ENCODE measurements at places on chromosomes 6 and 20.

- peak; percentile 61 for DNase-seq
These were observed 33.6 kb downstream of the APCDD1L start for GRCh38 chr20:58481481-58482021.

GRCh38 chr20:37669773-37670236, 24.0 kb upstream of the CTNNBL1 start:
- DNase-seq = no peak

DNA sequence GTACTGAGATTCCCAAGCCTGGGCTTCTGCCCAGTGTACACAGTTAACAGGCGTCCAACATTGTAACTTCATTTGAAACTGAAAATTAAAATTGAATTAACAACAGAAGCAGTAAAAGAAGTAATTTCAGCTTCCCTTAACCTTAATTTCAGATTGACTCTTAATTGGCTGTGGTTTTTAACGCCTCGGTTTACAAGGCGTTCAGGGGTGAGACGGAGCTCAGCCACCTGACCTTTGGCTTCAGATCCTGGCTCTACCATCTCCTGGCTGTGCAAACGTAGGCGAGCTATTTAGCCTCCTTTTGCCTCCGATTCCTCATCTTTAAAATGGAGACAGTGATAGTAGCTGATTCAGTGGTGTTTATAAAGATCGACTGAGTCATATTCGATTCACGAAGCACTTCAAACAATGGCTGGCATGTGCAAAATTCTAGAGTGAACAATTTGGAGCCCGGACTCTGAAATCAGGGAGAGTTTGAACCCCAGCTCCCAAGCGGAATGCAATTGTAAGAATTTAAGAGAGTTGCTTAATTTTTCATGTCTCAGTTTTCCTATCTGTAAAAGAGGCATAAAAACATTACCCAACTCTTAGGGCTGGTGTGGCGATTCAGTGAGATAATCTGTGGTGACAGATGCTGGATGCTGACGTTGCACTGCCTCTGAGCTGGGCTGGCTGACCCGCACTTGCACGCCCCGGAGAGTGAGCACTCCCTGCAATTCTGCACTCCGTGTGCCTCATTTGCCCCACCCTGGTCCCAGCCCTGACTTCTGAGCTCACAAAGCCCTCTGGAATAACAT, 23.5 kb upstream of the OCSTAMP start:
- no peak for DNase-seq

DNA sequence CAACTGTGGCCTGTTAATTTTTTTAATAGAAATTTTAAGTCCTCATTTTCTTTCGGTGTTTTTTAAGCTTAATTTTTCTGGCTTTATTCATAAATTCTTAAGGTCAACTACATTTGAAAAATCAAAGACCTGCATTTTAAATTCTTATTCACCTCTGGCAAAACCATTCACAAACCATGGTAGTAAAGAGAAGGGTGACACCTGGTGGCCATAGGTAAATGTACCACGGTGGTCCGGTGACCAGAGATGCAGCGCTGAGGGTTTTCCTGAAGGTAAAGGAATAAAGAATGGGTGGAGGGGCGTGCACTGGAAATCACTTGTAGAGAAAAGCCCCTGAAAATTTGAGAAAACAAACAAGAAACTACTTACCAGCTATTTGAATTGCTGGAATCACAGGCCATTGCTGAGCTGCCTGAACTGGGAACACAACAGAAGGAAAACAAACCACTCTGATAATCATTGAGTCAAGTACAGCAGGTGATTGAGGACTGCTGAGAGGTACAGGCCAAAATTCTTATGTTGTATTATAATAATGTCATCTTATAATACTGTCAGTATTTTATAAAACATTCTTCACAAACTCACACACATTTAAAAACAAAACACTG, 10.1 kb downstream of the HFE start:
- DNase-seq = peak; percentile 71

GRCh38 chr6:136330634-136331033, 41.0 kb upstream of the BCLAF1 start:
- no peak for DNase-seq

DNA sequence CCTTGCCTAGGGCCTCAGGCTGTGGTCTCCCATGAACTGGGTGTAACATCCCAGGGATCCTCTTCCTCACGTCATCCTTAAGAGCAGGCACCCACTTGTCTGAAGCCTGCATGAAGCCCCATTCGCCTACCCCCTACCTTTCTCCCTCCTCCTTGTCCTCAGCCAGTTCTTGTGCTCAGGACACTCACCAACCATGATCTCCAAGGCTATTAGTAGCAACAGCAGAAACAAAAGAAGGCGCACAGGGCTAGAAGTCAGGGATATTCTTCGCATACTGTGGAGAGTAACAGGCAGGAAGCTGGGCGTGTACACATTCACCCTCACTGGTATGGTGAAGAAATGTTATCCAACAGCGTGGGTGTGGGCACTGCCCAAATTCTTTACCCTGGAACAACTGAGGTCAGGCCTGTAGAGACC, 7.3 kb downstream of the RAET1E start:
- no peak for DNase-seq

DNA sequence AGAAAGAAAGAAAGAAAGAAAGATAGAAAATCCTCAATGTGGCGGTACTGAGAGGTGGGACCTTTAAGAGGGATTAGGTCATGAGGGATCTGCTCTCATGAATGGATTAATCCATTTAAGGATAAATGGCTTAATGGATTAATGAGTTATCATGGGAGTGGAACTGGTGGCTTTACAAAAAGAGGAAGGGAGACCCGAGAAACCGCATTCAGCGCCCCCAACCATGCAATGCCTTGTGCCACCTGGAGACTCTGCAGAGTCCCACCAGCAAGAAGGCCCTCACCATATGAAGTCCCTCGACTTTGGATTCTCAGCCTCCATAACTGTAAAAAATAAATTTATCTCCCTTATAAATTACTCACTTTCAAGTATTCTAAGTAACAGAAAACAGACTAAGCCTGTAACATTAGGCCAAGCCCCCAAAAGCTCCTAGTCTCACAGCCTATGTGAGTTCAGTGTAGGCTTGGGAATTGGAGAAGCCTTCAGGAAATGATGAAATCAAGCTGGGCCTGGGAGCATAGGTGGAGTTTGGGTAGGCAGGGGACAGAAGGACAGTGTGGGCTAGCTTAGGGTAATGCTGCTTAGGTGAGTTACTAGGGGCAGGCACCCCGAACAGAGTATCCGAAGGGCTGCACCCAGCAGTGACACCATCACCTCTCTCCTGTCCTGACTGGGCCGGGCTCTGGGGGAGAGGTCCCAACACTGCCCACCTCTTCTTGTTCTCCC, 36.2 kb upstream of the RNF24 start:
- DNase-seq = peak; percentile 19

DNA sequence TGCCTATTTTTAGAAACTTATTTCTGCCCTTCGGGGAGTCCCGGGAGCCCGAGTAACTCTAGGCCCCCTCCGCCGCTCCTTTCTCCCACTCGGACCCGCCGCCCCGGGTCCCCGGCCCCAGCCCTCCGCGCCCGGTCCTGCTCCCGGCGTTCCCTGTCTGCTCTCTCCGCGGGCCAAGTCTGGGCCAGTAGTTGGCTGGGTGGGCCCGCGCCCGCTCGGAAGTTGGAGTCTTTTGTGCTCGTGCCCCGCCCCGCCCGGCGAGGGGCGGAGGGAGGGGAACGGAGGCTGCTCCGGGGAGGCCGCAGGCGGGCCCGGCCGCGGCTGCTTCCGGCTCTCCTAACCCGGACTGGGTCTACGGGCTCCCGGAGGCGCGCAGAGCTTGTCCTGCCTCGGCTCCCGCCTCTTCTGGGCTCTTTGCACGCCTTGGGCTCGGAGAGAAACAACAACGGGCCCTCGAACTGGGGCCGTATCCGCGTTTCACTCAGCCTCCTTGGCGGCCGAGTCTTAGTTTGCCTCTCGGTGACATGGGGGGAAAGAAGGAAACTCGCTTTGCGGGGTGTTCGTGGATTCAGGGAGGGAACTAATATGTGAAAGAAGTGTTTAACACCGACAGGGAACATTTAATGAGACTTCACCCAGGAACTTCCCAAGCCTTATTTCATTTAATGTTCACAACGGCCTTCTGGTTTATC, 657 bp downstream of the RALY start:
- peak; percentile 85 for DNase-seq

- no peak for DNase-seq
These were observed 35.7 kb downstream of the RRBP1 start for GRCh38 chr20:17646209-17646960.

GRCh38 chr6:134764741-134765140, 185.2 kb downstream of the ALDH8A1 start:
- no peak for DNase-seq

DNA sequence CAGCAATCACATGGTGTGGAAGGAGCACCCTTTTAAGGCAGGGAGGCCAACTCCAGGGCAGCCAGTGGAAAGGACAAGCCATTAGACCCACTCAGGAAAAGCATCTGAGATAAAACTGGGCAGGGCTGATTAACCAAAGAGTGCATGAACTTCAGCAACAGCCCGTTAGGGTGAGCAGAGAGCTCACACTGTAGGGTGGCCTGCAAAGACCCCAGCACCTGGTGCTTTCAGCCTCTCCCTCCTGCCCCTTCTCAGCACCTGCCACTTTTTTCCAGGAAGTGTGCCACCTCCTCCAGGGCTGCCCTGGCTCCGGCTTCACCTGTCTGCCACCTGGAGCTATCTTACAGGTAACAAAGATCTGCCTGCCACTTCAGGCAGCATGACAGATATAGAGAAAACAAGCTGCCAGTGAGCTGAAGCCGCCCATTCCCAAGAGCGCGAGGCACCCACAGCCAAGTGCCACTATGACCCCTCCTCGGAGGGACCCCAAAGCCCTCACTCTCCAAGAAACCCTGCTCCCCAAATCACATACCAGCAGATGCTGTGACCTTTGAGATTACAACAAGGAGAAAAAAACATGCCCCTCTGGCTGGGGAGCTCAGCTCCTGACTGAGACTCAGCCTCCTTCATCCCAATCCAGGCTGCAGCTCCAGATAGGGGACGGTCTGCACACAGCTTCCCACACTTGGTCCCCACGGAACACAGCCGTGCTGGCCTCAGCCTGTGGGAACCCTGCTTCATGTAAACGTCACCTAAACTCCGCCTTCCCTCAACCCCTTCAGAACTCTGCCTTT, 71.2 kb downstream of the ABHD12 start:
- peak; percentile 24 for DNase-seq

DNA sequence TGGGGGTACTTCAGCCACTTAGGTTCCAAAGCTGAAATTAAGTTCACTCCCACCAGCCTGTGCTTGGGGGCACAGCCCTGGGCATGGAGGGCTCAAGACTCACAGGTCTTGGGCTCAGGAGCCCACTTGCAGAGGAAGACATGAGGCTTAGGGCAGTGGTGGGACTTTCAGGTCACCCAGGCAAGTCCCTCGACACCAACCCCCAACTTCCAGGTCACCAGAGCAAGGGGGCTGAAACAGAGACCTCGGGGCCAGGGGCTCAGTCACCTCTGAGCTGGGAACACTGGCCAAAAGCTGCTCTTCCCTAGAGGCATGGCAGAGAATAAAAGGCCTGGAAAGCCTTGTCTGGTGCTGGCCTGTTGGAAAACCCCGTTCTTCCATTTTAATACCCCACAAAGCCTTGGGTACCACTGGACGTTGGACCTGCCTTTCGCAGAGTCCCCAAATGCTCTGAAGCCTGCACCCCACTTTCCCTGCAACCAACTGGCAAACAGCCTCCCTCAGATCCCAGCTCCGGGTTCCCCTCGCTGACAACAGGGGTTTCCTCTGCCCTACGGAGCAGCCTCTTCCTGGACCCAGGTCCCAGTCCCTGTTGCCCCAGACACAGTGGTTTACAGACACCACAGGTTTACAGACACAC, 160.9 kb upstream of the PMEPA1 start:
- DNase-seq = no peak

GRCh38 chr20:59253779-59254319, 46.6 kb upstream of the EDN3 start:
- DNase-seq = no peak

GRCh38 chr20:14441201-14441600, 103.8 kb upstream of the FLRT3 start:
- no peak for DNase-seq

DNA sequence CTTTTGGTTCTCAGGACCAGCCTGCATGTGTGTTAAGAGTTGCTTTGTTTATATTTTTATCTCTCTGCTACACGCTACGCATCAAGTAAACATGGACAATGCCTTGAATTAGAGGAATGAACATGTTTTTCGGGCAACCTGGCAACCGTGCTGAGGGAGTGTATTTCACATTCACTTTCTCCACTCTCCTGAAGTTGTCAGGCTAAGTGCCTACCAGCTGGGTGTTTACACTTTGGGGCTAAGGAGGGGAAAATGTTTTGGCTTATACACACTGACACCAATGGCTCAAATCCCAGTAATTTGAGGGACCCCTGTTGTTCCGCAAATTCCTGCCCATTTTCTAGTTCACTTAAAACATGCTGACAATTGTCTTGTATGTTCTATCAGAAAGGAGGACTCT, 141.5 kb upstream of the PDE7B start:
- DNase-seq = no peak

GRCh38 chr6:33606642-33607041, 14.5 kb upstream of the ITPR3 start:
- no peak for DNase-seq

- DNase-seq = peak; percentile 79
These were observed 2.7 kb upstream of the EEF1A1 start for GRCh38 chr6:73523434-73524123.

DNA sequence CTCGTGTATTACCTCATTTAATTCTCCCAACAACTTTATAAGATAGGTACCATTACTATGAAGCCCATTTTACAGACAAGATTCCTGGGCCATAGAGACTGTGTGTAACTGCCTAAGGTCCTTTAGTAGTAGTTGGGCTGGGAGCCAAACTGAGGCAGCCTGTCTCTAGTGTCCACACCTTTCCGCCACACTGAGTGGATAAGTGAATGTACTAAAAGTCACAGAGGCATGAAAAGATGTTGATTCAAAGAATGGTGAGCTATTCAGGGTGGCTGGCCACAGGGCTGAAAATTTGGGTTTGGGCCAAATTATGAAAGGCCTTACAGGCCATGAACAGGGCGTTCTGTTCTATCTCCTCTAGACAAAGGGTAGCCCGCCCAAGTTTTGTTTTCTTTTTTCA, 11.0 kb downstream of the CD24 start:
- no peak for DNase-seq

- no peak for DNase-seq
These were observed 66.0 kb downstream of the GPR6 start for GRCh38 chr6:110044096-110044495.

GRCh38 chr6:93787841-93788240, 368.5 kb upstream of the EPHA7 start:
- DNase-seq = no peak

- DNase-seq = no peak
These were observed 664 bp upstream of the TPBG start for GRCh38 chr6:82362878-82363427.

DNA sequence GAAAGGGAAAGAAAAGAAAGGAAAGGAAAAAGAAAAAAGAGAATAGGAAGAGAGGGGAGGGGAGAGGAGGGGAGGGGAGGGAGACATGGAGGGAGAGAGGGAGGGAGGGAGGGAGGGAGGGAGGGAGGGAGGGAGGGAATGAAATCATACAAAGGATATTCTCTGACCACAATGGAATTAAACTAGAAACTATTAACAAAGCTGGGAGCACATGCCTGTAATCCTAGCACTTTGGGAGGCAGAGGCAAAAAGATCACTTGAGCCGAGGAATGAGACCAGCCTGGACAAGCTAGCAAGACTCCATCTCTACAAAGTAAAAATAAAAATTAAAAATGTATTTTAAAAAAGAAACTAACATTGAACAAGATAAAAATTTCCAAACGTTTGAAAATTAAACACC, 62.8 kb downstream of the ILRUN start:
- no peak for DNase-seq

- DNase-seq = no peak
These were observed 290.3 kb downstream of the UBE3D start for GRCh38 chr6:82775361-82775760.

- DNase-seq = no peak
These were observed 561.8 kb upstream of the RNF217 start for GRCh38 chr6:124400261-124400999.

Data from ureter (tissue), 1 donor.